Naive thymus-derived CD4-positive, alpha-beta T cell (primary cell): ENCODE measurements at places on chromosomes 5 and 9. TPM values are rescaled to one million over a fixed set of nuclear protein-coding genes. Genes with fewer than 3 reads are reported as not detected.

DNA sequence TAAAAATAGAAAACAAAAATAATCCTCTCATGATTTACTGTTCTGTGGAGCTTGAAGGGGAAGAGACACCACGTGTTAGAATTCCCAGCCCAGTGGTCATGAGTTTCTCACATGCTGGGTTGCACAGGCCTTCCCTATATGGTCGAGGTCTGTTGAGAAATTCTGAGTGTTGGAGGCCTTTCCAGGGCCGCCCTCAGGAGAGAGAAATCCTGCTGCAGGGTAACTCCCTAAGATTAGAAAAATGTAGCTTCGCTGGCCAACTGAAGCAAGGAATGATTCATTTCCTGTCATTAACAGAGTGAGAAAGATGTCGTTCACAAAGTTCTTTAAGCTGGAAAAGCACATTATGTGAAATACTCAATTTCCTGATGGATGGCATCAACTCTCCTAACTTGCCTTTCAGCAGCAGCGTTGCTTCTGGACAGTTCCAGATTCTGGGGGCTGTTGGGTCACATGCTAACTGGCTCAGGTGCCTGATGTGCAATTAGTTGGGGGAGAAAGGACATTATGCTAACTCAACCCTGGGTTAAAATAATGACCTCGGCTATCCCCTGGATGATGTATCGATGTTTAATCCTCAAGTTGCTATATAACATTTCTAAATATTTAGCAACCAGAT is 104.8 kb upstream of the CD180 start:
- DNase-seq, result no peak
- no peaks in the 10 kb centered on the region for H3K36me3 ChIP-seq
- no peak overlapping the region for H3K4me3 ChIP-seq
- no peaks in the 10 kb centered on the region for H3K4me1 ChIP-seq

- no peaks in the 10 kb centered on the region for H3K4me1 ChIP-seq
- no peaks in the 10 kb centered on the region for H3K27me3 ChIP-seq
- no peak for DNase-seq
- no peaks in the 10 kb centered on the region for H3K36me3 ChIP-seq
- no peak overlapping the region for H3K27ac ChIP-seq
Measured at GRCh38 chr5:6488021-6488420, 39.4 kb downstream of the UBE2QL1 start.

DNA sequence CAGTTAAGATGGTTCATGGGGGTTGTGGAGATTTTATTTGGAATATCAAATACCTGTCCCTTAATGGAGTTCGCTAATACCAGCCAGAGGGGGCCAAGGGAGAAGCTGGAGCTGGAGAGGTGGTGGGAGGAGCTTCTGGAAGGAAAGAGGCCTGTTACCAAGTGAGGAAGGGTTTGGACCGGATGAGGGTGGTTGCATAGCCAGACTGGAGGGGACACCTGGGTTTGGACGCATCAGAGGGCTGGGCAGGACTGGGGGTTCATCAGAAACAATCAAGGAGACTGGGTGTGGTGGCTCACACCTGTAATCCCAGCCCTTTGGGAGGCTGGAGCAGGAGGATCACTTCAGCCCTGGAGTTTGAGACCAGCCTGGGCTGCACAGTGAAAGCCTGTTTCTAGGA is 111.8 kb upstream of the IER5L start:
- H3K27me3 ChIP-seq, result no peaks in the 10 kb centered on the region
- no peak overlapping the region for H3K4me3 ChIP-seq

Gene LMX1B
- not detected for total RNA-seq

DNA sequence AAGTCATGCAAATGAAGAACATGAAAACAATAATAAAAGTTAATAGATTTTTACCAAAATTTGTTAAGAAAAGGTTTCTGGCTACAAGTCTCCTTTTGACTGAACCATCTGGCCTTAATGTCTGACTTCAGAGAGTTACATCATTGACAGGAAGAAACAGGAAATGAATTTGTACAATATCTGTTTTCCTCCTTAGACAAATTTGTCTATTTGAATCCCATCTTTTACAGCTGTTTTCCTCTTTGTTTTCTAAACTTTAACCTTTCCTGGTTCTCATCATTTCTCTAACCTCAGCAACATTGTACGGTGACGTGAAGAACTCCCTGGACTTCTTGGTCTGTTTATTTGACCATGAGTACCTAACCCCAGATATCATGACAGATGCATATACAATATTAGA is 567.5 kb upstream of the RIOK2 start:
- H3K27me3 ChIP-seq, result no peaks in the 10 kb centered on the region
- no peak overlapping the region for H3K4me3 ChIP-seq
- no peak for DNase-seq
- H3K4me1 ChIP-seq, result no peaks in the 10 kb centered on the region
- H3K36me3 ChIP-seq, result no peaks in the 10 kb centered on the region

Gene BTNL8
- not detected for total RNA-seq
